Stimulated activated CD8-positive, alpha-beta memory T cell treated with anti-CD3 and anti-CD28 coated beads, Interleukin-4, amount 100 ng/mL, for 4 hours (primary cell): ENCODE measurements at places on chromosomes 3 and 15.

- DNase-seq = no peak
These were observed 70.4 kb upstream of the ARHGEF26 start for GRCh38 chr3:154050766-154051165.

GRCh38 chr3:55069950-55070349 lies 142.1 kb upstream of the LRTM1 start:
- no peak for DNase-seq

GRCh38 chr3:54670201-54671000 lies 257.5 kb downstream of the LRTM1 start:
- no peak for DNase-seq

GRCh38 chr3:60146121-60146520 lies 1096.3 kb upstream of the CFAP20DC start:
- no peak for DNase-seq

GRCh38 chr3:77053795-77054194 lies 13.9 kb downstream of the ROBO2 start:
- no peak for DNase-seq
